ENCODE measurements at places on chromosomes 6 and 20.

DNA sequence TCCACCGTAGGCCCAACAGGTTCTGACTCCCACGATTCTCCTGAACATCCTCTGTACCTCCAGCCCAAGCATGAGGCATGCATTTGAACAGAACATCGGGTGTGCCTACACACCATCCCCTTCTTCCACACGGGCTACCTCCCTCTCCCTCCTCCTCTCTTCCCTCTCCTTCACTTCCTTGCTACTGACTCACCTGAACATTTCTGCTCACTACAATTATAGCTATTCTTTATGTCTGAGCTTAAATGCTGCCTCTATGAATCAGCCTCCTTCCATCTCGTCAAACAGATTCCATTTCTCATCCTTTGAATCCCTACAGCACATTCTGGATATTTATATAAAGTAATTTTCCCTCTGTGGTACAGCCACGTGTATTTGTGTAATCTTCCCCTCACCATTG is 71.4 kb upstream of the MYLIP start:
- no peak for DNase-seq

DNA sequence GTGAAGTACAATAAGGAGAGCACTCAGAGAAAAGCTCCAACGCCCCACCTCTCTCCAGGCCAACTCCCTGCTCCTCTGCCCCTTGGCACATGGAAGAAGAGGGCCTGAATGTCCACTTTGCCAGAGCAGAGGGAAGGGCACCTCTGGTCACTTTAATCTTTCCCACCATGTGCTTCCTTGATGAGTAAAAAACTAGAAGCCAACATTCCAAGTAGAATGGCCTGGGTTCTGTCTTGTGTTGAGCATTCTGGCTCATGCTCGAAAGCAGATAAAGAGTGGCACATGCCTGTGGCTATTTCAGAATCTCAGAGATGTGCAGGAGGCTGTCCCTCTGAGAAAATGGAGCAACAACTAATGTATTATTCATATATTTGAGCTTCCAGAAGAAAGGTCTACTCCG is 177.4 kb upstream of the PLN start:
- no peak for DNase-seq

DNA sequence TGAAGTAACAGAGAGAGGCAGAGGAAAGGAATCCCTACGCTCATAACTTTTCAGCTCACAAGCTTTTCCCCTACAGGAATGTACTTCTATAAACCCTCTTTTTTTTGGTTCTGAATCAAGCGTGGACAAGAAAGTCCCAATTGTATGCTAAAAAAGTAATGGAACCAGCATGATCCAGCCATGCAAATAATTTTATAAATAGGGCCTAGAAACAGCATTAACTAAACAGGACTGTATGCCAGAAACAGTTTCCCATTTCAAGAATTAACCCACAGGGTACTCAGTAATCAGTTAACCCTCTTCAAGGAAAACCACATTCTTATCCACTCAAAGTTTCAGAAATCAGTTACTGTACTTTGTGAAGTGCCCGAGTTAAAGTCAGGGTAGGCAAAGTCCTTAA is 87.0 kb upstream of the HMGCLL1 start:
- no peak for DNase-seq

DNA sequence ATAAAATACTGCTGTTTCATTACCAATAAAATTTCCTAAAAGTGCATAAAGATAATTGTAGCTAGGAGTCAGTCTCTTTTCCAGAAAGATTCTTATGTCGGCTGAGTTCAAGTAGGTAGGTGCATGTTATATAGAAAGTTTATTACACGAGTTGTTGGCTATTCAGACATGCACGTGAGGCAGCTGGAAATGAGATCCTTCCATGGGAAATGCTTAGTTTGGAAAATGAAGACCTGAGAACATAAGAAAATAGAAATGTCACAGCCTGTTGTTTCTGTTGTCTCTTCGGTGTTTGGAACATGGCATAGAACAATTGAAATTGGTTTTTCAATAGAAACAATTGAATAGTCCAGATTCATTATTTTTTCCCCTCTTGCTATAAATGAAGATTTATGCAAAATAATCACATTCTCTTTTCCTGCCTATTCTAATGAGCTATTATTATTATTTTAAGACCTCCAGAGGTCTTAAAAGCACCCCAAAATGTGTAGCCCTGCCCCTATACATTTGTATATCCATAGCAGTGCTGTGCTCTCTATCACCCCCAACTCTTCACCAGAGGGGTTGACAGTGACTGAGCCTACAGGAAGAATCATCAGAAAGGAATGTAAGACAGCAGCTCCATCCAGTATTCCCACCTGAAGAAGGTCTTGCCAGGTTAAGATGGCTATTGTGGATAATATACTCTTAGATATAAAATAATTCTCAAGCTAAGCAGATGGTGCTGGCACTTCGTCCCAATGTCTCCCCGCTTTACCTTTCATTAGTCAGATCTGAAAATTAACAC is 82.2 kb downstream of the ZDHHC14 start:
- DNase-seq: no peak

GRCh38 chr6:96286503-96286902 is 235.1 kb upstream of the UFL1 start:
- no peak for DNase-seq

DNA sequence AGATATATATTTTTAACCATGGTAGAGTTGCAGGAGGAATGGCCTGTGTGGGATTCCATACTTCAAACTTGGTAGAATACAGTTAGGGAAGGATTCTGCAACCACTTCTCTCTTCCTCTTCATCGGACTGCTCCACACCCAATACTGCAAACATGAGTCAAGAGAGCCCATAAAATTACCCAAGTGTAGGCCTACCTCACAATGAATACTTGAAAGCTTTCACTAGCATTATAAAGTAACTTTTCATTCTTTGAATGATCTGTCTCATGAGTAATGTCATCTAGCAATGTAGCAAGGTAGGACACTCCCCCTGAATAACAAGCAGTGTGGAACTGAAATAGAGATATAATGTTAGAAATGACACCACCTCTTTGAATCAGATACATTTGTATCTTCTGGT is 79.4 kb downstream of the FOXC1 start:
- no peak for DNase-seq

DNA sequence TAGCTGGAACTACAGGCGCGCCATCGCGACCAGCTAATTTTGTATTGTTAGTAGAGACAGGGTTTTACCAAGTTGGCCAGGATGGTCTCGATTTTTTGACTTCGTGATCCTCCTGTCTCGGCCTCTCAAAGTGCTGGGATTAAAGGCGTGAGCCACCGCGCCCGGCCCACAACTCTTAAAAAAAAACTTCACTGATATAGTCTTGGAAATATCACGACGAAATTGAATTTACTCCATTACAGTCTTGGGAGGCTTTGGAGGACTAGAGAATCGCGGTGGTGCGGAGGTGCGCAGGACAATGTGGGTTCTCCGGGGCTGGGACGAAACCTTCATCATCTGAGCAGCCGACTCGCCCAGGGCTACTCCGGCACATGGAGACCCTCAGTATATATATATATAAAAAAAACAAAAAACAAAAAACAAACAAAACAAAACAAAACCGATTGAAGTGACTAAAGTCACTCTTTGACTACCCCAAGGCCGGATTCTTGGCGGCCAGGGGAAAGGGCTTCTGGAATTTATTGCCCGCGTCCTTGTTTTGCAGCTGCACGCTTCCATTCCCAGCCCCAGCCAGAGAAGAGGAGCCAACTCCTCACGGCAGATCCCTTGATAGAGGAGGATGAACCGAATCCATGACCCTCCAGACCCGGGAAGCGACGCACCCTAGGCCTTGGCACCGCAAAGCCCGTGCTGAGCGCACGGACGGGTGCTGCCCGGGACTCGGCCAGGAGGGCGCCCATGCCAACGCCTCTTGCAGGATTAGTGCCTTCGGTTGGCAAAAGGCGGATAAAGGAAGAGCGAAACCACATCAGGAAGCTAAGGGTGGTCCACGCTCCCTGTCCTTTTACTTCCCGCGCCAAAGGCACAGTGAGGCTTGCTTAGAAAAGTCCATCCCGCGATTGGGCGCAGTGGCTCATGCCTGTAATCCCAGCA is 1.7 kb upstream of the GCM2 start:
- DNase-seq: no peak

DNA sequence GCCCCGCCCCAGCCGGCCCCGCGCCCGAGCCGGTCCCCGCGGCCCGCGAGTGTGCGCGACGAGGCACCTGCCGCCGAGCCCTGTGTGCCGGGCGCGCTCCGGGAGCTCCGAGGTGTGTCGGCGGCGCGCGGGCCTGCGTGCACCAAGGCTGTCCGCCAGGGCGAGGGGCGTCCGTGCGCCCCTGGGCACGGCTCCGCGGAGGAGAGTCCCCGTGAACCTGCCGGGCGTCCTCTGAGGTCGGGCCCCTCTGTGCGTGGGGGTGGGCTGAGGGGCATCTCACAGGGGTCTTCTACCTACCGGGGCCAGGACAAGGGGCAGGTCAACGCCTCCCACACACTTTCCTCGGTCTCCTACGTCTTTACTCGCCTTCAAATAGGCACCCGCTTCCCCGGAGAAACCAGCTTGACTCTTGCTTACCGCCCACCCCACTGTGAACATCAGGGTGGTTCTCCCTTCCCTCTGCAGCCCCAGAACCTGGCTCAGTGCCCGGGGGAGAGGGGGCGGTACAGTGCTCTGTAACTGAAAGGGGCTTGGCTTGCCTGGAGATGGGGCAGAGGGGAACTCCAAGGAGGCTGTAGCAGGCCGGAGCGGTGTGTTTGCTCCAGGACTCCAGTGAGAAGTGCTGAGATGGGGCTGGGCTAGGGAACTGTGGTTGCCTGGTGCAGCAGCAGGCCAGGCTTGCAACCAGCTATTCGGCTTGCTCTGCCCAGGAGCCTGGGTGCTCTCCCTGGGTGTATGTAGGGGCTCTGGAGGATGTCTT is at the start of gene SAMD10:
Gene SAMD10 (minus strand): TSS at position 86 of the 760 bp plus-strand sequence. CDS start 175 bp downstream, outside the sequence.
- DNase-seq: peak; percentile 67

DNA sequence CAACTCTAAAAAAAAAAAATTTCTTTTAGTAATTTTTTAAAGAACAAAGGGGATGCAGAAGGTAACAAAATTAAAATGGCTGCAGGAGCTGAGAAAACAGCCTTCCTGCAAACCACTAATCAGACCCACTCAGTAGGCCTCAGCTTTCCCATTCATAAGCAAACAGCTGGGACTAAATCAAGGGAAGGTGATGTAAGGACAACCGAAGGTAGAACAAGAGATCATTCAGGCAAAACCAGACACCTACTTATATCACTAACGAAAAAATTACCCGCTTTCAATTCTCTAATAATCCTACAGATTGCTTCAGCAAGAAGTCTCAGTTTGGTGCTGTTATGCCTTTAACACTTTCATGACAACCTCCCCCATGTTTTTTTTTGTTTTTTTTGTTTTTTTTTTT is 124.0 kb downstream of the ZMYND8 start:
- DNase-seq: no peak

- DNase-seq: no peak
Observed at GRCh38 chr6:14765106-14765505, 480.8 kb upstream of the JARID2 start.

GRCh38 chr20:1707588-1708449 is 50.2 kb upstream of the SIRPG start:
- no peak for DNase-seq

- no peak for DNase-seq
Observed at GRCh38 chr6:15987569-15987968, 141.3 kb upstream of the MYLIP start.

DNA sequence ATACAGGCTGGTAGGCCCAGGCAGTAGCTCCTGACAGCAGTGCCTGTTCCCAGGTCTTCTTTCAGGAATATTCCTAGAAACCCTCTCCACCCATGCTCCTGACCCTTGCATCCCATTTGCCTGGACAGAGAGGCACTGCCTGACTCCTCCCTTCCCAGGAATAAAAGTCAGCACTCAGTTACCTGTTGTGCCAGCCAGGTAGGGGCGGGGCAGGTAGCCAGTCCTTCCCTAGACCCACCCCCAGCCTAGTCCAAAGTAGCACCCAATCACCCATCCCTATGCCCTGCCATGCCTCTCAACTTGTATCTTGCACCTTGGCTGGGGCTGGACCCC is 129.9 kb downstream of the MRPL14 start:
- DNase-seq: no peak

DNA sequence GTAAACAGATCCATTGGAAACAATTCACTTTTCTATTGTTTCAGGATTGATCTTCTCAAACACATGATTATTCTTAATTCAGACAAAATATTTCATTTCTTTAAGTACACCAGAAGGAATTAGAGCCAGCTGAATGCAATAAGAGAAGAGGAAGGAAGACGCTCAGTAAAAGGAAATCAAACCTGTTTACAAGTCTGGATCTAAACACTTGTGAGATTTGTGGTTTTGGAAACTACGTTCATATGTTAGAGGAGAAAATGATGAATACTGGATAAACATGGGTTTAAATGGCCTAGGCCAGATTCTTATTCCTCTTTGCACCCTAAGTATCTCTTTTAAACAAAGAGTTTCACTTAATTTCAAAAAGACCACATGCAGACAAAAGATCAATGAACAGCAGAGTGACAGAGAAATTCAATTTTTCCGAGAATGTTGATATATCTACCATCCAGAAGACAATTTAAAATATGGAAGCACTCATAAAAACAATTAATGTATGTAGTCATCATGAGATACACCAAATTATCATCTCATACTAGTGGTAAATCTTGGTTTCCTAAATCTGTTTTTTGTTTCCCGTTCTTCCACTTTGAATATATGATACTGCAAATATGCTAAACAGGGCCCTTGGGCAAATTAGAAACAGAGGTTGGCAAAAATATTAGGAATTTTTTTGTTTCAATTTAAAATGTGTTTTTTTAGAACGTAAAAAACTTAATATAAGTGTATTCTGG is 703.5 kb upstream of the CITED2 start:
- DNase-seq: no peak

- DNase-seq: no peak
Observed at GRCh38 chr6:20044883-20045282, 167.4 kb downstream of the MBOAT1 start.

DNA sequence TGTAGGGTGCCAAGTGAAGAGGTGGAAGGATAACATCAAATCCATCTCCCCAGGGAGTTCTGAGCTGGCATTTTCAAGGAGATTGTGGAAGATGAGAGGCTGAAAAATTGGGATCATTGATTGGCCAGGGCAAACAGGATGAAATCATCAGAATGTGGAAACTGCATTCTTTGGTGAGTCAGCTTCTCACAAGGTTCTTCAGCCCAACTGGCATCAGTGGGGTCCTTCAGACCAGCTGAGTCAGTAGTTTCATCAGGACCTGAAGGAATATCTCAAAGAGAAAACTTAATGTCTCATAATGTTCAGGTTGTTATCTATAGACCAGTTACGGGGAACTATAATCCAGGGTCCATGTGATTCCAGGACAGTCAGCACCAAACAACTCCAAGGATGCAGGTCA is 195.8 kb downstream of the HAO1 start:
- DNase-seq: no peak

DNA sequence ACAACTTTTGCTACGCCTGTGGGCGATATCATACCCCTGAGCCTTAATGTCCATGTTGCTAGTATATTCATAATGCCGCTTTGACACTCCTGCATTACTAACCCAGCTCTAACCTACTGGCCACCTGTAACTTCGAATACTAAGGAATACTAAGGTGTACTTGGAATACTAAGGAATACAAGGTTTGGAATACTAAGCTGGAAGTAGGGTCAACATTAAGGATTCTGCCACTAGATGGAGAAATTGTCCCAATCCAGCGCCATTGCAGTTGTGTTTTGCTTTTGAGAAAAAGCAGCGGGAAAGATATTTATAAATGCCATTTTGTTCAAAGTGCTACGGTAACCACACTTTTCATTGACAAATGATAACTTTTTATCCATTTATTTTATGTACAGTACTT is 10.7 kb downstream of the TBXT start:
- no peak for DNase-seq

Measured in MM.1S (cell line).